Foreskin fibroblast (primary cell): ENCODE measurements at places on chromosomes 16 and 17.

DNA sequence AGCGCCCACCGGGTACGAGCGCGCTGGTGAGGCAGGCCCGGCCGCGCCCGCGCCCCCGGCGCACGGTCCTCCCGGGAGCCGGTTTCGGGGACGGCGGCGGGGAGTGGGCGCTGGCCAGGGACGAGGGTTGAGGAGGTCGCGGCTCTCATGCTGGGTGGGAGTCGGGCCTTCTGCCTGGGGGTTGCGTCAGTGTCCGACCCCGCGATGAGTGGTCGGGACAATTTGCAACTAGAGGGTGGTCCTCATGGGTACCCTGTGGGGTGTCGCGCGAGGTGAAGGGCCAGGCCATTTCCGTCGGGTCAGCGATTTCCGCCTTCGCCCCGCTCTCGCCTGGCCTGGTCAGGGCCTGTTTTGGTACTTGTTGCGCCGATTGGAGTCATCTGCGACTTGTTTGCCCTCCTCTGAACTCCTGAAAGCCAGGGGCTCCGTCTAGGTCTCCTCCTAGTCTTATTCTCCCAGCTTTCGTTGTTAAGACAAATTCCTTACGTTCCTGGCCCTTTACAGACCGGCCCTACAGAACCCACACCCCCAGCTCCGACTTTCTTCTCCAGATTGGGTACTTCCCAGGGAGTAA is 14.9 kb downstream of the NAA60 start:
- no peak for DNase-seq

DNA sequence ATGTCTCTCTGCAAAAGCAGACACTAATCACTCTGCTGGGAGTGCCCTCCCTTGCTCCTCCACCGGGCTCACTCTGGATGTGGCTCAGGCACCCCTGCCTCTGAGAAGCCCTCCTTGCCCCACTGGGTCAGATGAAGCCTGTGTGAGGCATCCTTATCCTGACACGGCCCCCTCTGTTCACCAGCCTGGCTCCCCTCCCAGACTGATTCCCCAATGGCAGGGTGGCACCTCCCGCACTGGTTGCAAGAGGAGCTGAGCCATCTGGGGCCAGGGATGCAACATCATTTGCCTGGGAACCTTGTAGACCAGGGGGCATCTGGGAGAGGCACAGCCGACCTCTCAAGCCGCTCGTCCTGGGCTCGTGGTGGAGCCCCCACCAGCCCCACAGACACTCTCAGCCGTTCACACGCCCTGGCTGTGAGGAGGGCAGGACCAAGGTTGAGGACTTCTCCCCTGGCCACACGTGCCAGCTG is 6.7 kb downstream of the SMTNL2 start:
- no peak for DNase-seq

DNA sequence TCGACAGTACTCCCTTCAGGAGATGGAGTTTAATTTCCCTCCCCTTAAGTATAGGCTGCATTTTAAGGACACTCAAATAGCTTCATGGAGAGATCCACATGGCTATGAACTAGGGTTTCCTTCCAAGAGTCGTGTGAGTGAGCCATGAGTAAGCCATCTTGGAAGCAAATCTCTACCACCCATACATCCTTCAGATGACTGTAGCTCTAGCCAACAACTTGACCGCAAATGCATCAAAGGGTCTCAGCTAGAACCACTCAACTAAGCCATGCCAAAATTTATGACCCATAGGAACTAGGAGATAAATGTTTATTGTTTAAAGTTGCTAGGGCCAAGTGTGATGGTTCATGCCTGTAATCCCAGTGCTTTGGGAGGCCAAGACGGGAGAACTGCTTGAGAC is 43.4 kb downstream of the METTL16 start:
- no peak for DNase-seq

- no peak for DNase-seq
These were observed 3.0 kb upstream of the CCR7 start for GRCh38 chr17:40568074-40568836.

DNA sequence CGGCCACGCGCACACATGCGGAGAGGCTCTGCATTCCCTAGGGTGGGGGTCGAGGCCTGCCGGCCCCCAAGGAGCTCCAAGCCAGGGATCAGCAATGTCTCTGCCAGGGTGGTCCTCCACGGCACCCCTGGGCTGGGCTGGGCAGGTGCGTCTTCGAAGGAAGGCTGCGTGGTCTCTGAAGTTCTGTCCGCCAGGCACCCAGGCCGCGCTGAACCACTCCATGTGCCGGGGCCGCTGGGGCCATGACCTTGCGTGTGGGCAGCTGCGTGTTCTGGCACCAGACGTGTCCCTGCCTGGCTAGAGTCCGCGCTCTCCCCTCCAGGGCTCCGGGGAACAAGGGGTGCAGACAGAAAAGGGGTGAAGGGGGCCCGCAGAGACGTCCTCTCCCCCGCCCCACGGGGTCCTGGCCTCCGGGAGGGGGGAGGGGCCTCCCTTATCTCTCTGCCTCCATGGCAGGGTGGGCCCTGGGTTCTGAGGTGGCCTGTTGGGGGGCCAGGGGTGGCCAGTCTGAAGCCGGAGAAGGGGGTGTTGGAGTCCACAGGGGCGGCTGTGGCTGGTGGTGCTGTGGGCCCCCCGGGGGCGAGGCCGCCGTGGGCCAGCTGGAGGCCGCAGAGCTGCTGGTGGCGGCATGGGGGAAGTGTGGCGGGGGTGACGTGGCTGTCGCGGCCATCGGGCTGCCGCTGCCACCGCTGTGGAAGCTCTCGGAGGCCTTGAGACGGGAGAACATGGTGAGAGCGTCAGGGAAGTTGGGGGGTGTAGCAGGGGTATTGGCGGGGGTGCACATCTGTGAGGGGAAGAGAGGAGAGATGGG is 5.3 kb downstream of the UBALD1 start:
- no peak for DNase-seq

GRCh38 chr16:85689285-85689949 is 663 bp upstream of the GINS2 start:
- no peak for DNase-seq

GRCh38 chr17:46811978-46812583 is 6.4 kb downstream of the WNT3 start:
- DNase-seq = peak; percentile 51

GRCh38 chr17:83194186-83194561 is 114.8 kb downstream of the METRNL start:
- DNase-seq = no peak

DNA sequence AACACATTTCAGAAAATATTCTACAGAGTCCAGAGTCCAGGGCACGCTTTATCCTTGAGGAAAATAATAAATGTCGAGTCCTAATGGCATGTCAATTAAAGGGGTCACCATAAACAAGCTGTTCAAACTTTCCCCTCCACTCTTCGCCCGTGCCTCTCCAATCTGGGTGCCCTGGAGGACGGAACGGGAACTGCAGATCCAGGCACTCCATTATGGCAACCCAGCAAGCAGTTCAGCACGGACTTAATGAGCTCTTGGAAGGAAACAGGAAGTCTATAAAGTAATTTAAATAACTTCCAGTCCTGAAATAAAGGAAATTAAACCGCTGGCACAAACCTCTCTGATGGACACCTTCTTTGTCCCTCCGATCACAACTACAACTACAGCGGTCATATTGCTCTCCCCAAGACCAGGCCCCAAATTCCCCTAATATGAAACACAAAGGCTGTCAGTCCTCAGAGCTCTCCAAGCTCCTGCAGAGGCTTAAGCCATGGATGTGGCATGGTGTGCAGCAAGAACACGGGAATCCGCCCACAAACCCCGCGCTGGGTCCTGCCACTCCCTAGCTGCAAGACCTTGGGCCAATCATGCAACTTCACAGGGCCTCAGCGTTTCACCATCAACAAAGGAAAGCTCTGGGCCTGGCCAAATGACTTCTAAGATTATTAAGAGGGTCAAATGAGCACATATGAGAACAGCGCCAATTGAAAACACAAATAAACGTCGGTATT is 52.6 kb downstream of the ZFHX3 start:
- no peak for DNase-seq

DNA sequence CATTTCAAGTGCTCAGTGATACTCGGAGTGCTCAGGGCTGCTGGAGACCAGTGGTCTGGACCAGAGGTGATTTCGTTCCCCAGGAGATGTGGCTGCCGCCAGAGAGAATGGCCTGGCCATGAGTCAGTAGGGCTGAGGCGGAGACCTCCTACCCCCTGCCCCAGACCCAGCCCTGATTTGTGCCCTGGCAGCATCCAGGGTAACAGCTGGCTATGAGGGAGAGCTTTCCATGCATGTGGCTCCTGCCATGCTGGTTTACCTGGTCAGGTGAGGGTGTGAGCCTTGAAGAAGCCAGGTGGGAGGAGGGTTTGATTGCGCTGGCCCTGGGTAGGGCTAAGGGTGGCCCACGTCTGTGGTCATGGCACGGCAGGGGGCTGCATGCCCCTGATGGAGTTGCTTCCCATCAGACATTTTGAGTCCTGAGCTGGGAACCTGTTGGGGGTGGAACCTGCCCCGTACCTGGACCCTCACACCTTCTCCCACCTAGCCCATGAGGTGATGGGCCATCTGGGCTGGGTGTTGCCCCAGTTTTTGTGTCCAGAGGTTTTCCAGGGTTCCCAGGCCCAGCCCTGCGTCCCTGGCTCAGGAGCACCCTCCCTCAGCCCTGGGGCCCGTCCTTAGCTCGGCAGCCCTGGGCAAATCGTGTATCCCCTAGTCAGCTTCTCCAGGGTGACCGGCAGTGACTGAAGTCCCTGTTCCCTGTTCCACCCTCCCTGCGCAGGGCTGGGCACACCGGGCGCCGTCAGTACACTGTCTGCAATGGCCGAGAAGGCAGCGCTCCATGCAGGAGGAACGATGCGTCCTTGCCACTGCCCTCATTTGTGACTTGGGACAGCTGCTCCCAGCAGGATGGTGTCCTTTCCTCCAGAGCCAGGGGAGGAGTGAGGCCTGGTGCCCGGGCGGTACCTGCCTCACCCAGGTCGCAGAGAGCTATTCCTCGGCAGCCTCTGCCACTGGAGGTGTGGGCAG is 9.0 kb upstream of the CSNK1D start:
- DNase-seq = no peak

DNA sequence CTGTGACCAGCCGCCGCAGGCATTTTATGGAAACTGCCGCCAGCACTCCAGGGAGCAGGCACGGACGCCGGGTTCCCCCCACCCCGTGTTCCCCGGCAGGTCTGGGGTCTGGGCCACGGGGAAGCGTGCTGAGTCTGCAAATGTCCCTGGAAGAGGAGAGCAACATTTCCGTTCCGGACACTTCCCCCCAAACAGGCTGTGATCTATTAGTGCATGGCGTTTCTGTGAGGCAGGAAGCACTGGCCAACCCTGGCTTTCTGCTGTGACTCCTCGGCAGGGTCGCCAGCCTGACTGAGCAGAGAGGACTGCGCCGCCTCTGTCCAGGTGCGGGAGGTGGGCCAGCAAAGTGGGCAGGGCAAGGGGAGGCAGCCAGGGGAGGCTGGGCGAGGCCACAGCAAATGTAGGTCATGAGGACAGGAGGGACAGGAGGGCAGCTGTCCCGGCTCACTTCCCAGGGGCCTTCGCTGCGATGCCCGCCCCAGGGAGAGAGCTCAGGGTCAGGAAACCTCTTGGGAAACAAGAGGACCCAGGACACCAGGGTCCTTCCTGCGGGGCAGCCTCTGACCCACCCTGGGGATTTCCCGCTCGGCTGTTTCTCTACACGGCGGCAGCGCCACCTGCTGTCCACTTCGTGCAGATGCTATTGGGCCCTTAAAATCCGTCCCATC is 9.5 kb downstream of the FOXF1 start:
- no peak for DNase-seq

- DNase-seq = no peak
These were observed 2.6 kb downstream of the TSPOAP1 start for GRCh38 chr17:58325976-58326468.

- no peak for DNase-seq
These were observed 60.7 kb downstream of the IRF8 start for GRCh38 chr16:85959686-85960085.

GRCh38 chr17:67833946-67834631 is 8.8 kb downstream of the BPTF start:
- DNase-seq = no peak
